Osteoblast (primary cell): ENCODE measurements at places on chromosomes 13 and 19. TPM values are rescaled to one million over a fixed set of nuclear protein-coding genes. Genes with fewer than 3 reads are reported as not detected.

The CD22 gene
- under 0.01 TPM in 1 of 2 replicates, not detected in the other for total RNA-seq

The ZNF43 gene
- total RNA-seq = 6.5 and 8.0 TPM in 2 replicates

DNA sequence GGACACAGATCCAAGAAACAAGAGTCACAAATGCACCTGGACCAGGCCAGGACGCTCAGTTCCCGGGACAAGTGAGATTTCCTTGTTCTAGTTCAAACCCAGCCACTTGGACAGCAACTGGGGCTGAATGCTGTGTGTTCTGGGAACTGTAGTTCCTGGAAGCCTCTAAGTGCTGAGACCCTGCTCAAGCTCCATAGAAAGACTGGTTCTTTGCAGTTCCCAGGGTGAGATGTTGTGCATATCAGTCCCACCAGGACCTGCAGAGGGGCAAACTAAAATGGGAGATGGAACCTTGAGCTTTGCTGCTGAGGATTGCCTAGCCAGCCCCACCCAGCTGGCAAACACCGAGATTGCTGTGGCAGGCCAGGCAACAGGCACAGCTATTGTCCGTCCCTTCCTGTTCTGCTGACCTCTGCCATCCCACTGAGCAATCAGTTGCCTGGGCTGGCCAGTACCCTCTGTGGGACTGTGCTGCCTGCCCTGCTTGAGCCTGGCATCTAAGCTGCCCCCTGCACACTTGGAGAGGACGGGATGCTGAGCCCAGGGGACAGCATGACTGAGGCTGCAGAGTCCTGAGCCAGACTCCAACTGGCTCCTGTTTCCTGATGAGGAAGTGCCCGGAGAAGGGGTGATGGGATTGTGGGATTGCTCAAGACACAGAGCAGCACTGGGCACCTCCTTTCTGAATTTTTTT lies 1.4 kb upstream of the GIPC1 start:
- peaks cover 8% of the 10 kb centered on the region for H3K36me3 ChIP-seq
- no peak overlapping the region for H3K4me3 ChIP-seq
- no peak overlapping the region for H3K27ac ChIP-seq
- peaks cover 29% of the 10 kb centered on the region for H3K4me1 ChIP-seq
- H3K27me3 ChIP-seq = no peaks in the 10 kb centered on the region

DNA sequence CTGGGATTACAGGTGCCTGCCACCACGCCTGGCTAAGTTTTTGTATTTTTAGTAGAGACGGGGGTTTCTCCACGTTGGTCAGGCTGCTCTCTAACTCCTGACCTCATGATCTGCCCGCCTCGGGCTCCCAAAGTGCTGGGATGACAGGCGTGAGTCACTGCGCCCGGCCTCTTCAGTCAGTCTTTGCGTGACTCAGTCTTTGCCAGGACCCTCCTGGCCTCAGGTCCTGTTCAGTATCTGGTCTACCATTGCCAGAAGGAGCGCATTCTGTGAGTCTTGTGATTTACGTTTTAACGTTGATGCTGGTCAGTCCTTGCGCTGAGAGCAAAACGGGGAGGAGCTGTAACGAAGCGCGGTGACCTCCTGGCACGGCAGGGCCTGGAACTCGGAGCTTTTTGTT lies 7.6 kb upstream of the HMG20B start:
- H3K27ac ChIP-seq = no peak overlapping the region
- H3K36me3 ChIP-seq = no peaks in the 10 kb centered on the region
- no peak overlapping the region for H3K4me3 ChIP-seq
- H3K27me3 ChIP-seq = no peaks in the 10 kb centered on the region
- H3K4me1 ChIP-seq = no peaks in the 10 kb centered on the region

GRCh38 chr13:26680572-26680971 lies 80.0 kb downstream of the GPR12 start:
- peaks cover 42% of the 10 kb centered on the region for H3K36me3 ChIP-seq
- no peaks in the 10 kb centered on the region for H3K27me3 ChIP-seq
- peaks cover 17% of the 10 kb centered on the region for H3K4me1 ChIP-seq
- peak; percentile 57 for DNase-seq
